ENCODE measurements at places on chromosomes 6 and 20.

GRCh38 chr20:10513931-10514575 is 78.9 kb downstream of the SLX4IP start:
- no peak for DNase-seq

DNA sequence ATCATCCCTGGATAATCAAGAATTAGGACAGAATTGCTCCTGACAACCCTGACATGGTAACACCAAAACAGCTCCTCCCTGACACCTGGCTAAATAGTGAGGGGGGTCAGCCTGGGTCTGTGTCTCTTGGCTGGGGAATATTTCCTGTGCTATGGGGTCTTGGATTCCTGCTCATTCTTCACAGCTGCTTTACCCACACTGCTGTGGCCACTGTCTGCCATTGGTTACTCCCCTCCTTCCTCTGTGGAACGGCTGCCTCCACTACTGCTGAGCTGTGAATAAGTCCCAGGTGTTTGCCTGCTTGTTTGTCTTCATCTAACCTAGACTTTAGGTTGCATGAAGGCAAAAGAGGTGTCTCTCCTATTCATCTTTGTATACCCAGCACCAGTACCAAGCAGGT is 33.9 kb upstream of the TXLNB start:
- no peak for DNase-seq

DNA sequence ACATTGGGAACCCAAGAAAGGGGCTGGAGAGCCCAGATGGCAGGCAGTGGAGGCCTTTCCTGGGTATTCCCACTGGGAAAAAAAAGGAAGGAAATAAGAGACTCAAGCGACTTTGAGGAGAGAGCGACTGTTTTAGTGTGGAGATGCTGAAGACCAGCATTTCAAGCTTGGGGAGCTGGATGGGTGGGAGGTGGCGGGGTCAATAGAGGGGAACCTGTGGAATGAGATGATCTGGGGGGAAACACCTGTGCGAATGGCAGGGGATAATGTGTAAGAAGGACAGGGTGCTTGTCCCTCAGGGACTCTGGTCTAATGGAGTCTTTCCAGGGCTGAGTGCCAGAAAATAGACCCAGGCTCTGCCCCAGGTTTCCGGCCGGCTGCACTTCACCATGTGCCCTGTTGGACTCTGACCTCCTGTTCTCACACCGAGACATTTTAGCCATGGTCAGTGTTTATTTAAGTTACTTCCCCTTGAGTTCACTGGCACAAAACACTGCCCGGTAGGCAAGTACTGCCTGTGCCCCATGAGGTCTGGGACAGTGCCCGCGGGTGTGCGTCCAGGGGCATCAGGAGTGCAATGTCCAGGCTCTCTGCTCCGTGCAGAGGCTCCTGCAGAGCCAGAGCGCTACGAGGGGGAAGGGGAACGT is 50.4 kb upstream of the NKX2-2 start:
- no peak for DNase-seq

DNA sequence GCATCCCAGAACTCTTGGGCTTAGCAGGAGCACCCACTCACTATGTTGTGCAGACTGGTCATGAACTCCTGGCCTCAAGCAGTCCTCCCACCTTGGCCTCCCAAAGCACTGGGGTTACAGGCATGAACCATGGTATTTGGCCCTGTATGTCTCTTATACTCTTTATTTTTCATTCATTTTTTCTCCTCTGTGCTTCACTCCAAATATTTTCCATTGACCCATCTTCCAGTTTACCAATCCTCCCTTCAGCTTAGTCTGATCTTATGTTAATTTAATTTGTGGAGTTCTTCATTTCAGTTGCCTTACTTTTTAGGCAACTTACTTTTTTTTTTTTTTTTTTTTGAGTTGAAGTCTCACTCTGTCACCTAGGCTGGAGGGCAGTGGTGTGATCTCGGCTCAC is 79.5 kb downstream of the EZR start:
- DNase-seq = no peak

- no peak for DNase-seq
These were observed 119.9 kb upstream of the SLC22A16 start for GRCh38 chr6:110596354-110596753.

- no peak for DNase-seq
These were observed 279.5 kb downstream of the LRFN2 start for GRCh38 chr6:40307712-40308111.

Data from stimulated activated CD4-positive, alpha-beta T cell treated with anti-CD3 and anti-CD28 coated beads, Interleukin-15, amount 100 ng/mL, for 1 hour (primary cell).